ENCODE measurements at places on chromosomes 3 and 15.

- DNase-seq = no peak
Measured at GRCh38 chr15:77797270-77797669, 164.6 kb upstream of the LINGO1 start.

GRCh38 chr3:101155825-101156224 is 162.6 kb upstream of the ABI3BP start:
- no peak for DNase-seq

GRCh38 chr3:51709004-51709420 is 2.1 kb downstream of the GRM2 start:
- no peak for DNase-seq

DNA sequence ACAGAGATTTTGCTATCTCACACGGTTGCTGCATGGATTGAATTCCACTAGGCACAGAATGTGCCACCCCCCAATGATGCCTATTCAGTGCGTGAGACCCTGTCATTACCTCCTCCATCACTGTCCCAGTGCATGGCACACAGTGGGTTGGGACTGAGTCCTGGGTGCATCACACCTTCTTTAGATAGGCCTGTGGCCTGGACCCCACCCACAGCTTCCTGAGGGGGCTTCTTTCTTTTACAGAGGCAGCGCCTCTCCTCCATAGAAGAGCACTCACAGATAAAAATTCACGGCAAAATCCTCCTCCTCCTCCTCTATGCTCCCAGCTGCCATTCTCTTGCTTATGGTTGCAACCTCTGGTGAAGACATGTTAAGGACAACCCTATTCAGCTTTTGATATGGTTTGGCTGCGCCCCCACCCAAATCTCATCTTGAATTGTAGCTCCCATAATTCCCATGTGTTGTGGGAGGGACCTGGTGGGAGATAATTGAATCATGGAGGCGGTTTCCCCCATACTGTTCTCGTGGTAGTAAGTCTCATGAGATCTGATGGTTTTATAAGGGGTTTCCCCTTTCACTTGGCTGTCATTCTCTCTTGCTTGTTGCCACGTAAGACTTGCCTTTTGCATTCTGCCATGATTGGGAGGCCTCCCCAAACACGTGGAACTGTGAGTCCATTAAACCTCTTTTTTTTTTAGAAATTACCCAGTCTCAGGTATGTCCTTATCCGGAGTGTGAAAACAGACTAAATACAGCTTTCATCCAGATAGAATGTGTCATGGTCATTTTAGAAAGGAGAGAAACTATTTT is 147.6 kb downstream of the KLF13 start:
- DNase-seq = no peak

GRCh38 chr3:121654493-121655385 is 6.0 kb downstream of the HCLS1 start:
- no peak for DNase-seq

GRCh38 chr3:151278230-151278629 is at the start of gene P2RY14:
Gene P2RY14, minus strand, starts transcription at chr3:151278542. Its CDS starts 64,226 bp downstream, at chr3:151214316.
- no peak for DNase-seq

GRCh38 chr3:116341381-116341780 is 103.9 kb downstream of the LSAMP start:
- DNase-seq = no peak

- DNase-seq = no peak
Measured at GRCh38 chr3:42507252-42507651, 4.8 kb downstream of the VIPR1 start.

DNA sequence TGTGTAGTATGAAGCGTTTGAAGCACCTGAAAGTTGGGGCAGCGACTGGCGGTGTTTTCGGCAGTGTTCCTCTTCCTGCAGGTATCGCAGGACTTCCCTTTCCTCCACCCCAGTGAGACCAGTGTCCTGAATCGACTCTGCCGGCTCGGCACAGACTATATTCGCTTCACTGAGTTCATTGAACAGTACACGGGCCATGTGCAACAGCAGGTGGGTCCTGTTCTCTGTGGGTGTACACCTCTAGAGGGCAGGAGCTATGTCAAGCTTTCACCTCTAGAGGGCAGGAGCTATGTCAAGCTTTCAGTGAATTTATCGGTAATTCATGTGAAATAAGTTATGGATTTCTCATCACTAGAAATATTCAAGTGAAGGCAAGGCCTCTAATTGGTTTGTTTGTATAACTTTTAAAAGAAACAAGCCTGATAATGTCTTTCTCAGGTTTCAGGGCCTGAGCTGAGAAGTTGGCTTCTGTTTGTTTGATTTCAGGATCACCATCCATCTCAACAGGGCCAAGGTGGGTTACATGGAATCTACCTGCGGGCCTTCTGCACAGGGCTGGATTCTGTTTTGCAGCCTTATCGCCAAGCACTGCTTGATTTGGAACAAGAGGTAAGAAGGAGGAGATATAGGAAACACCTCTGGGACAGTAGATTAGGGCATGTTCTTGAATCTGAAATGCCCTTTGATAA is 5.3 kb downstream of the TUBGCP4 start:
- no peak for DNase-seq

- no peak for DNase-seq
Measured at GRCh38 chr15:50066202-50066601, 52.8 kb downstream of the ATP8B4 start.

DNA sequence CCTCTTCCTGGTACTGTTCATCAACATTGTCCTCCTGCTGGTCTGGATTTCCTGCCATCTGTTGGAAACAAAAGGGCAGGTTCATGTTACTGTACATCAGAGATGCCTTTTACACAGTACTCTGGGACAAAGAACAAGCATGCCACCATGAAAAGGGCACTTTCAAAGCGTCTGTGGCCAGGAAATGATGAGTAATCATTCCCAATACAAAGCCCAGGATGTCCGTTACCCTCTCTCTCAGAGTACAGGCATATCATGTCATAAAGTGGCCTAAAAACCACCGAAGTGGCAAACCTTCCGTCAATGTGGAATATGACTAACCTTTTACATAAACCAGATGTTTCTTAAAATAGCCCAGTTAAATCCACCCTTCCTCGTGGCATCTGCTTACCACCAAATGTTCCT is 71.2 kb downstream of the GOLIM4 start:
- no peak for DNase-seq

DNA sequence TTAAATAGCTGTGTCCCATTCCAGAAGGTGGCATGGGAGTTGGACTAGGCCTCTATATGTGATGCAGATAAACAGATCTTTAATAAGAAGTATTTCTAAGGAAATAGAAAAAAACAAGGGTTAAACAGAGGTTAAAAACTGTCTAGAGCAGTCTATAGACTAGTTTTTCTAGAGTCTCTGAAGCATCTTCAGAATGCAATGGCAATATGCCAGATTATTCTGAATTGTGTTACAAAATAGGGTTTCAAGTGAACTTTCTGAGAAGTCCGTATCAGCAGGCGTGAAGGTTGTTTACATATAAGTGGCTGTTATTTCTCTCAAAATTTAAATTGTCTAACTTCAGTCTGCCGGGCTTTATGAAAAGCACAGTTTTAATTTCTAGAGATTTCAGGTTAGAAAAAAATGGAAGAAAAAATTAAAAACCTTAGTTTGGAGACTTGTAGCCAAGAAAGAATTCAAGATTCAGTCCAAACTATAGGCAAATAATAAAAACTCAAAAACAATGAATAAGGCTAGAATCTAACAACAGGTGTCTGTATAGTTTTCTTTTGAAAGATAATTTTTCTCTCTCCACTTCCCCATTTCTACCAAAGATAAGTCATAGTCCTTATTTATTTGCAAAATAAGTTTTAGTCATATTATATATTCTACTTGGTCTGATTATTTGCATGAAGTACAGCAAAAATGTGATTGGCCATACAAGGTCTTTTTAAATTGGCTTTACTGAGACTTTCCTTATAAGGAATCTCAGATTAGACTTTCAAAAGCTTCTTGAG is 55.2 kb downstream of the OSTN start:
- DNase-seq = no peak

DNA sequence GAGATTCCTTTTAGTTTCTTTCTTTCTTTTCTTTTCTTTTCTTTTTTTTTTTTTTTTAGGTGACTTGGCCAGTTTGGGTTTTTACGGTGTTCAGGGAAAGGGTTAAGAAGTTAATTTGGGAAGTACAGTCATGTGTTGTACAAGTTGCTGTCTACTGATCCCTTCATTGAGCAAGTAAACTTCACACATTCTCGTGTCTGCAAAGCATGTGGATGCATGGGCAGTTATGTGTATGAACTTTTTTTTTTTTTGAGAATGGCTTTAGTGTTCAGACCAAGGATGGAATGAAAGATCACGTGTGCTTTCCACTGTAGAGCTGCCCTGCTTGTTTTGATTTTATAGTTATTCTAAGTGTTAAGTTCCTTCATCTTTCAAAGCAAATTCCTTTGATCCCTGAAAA is 132.3 kb downstream of the PGPEP1L start:
- DNase-seq = no peak

DNA sequence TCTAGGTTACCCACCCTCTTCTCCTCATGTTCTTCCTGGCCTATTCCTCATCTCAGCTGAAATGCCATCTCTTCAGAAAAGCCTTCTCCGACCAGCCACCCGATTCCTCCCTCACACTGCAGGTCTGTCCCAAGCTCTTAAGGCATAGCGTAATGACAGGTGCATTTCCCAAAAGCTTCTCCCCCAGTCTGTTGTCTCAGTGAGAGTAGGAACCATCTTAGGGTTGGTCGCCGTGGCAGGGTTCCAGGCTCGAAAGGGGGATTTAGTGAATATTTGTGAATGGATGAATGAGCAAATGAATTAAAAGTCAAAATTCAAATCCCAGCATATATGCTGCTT is 78.6 kb downstream of the TOP2B start:
- no peak for DNase-seq

- no peak for DNase-seq
Measured at GRCh38 chr15:51129535-51130188, 35.0 kb upstream of the TNFAIP8L3 start.

DNA sequence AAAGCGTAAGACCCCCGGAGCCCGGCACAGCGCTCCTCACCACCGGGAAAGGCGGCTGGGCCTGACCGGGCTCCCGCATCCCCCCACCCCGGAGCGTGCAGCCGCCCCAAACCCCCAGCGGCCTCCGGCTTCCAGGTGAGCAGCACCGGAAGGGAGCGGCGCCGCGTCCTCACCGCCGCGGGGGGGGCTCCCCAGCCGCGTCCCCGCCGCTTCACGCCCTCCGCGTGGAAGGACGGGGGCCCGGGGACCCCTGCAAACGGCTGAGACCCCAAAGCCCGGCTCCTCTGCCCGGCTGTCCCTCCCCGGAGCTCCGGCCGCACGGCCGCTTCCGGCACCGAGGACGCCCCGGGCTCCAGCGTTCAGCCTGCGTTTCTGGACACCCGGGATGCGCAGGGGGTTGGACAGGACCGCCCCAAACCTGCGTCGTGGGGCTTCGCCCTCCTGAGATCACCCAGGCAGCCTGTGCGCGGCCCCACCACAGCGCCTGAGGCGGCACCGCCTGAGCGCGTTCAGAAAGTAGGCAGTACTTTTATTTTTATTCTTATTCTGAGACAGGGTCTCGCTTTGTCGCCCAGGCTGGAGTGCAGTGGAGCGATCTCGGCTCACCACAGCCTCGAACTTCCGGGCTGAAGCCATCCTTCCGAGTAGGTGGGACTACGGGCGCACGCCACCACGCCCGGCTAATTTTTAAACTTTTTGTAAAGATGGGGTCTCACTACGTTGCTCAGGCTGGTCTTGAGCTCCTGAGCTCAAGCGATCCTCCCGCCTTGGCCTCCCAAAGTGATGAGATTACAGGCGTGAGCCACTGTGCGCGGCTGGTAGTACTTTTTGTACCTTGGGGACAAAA is 51.6 kb upstream of the BLM start:
- no peak for DNase-seq

DNA sequence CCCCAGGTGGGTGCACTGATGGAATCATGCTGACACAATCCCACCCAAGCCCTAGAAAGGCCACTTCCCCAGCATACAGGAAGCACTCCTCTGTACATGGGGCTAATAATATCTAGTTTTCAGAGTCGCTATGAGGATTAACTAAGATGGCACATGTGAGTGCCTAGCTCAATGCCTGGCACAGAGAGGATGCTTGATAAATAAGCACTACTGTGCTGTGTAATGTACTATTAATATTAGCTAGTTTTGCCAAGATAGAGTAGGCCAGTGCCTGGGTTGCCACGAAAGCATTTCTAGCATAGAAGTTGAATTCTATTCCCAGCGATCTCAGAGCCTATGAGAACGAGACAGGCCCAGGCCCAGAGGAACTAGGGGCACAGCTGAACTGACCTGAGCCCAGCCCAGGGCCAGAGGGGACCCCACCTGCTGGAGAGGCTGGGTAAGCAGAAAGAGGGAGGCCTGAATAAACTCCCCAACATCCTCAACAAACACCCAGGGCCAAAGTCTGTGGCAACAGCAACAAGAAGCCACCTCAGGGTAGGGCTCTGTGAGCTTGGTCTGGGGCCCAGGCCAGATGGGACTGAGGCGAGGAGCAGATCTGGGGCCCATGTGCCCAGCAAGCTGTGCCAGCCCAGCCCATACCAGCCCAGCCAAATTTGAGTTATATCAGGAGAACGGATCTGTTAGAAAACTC is 7.6 kb upstream of the SEMA7A start:
- no peak for DNase-seq

DNA sequence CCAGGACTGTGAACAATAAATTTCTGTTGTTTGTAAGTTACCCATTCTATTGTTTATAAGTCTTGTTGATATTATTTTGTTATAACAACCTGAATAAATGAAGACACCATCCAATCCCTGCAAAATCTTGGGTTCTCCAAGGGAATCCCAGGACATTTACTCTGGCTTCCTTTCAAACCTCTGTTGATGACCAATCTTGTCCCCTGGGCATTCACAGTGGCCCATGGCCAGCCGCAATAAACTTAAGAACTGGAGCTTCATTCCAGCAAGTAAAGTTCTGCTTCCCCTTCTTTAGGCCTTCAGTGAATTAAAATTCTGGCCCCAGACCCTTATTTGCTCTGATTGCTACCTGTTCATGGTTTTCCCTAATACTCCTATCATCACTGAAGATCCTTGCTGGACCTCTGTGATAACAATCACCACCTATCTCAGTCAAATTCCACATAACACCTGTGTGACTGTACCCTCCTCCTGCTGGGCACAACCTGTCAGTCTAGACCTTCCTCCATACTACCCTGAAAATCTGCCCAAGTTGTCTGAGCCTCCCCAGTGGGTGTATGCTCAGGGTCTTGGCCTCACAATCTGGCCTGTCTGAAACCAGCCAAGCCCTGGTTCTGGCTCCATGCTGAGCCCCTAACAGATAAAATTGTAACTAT is 153.1 kb downstream of the SEMA6D start:
- DNase-seq = no peak

- no peak for DNase-seq
Measured at GRCh38 chr3:24736701-24737100, 242.1 kb upstream of the THRB start.

DNA sequence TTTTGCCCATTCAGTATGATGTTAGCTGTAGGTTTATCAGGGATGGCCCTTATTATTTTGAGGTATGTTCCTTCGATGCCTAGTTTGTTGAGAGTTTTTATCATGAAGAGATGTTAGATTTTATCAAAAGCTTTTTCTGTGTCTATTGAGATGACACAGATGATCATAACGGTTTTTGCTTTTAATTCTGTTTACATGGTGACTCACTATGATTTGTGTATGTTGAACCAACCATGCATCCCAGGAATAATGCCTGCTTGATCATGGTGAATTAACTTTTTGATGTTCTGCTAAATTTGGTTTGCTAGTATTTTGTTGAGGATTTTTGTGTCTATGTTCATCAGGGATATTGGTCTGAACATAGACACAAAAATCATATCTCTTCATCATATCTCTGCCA is 8.3 kb downstream of the GPR156 start:
- no peak for DNase-seq

All from stimulated activated CD4-positive, alpha-beta T cell treated with anti-CD3 and anti-CD28 coated beads, TNF-alpha, amount 100 ng/mL, for 4 hours (primary cell).